ENCODE measurements at places on chromosomes 7 and 10.

GRCh38 chr7:55065079-55065478 is 46.3 kb downstream of the EGFR start:
- peak; percentile 95 for DNase-seq

DNA sequence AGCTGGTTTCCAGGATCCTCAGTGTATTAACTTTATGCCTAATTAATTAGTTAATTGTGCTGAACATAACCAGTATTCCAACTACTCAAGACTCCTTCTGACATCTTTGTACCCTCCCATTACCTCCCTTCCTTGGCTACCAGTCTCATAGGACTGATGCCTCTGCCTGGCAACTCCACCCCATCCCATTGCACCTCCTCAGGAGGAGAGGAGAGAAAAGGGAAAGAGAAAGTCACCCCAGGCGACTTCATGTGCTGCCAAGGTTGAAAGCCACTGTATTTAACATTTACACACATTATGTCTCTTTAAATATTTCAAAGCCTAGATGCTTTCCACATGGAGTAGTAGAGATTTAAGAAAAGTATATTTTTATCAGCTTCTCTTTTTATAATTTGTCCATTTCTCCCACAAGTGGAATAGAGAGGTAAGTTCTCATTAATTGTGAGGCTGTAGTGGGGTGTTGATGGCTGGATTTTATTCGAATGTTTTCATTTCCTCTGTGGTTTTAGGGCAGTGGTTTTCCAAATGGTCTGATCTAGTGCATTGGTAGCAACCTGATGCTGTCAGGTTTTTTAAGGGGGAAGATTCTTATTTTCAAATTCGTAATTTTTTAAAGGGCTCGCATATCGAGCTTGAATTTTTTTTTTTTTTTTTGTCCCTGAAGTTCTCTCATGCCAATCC is 148.0 kb downstream of the BICC1 start:
- DNase-seq: peak; percentile 46

GRCh38 chr10:124916098-124916584 is 25.8 kb upstream of the ZRANB1 start:
- DNase-seq: peak; percentile 37

- no peak for DNase-seq
Observed at GRCh38 chr7:96778263-96778662, 68.6 kb upstream of the SEM1 start.

DNA sequence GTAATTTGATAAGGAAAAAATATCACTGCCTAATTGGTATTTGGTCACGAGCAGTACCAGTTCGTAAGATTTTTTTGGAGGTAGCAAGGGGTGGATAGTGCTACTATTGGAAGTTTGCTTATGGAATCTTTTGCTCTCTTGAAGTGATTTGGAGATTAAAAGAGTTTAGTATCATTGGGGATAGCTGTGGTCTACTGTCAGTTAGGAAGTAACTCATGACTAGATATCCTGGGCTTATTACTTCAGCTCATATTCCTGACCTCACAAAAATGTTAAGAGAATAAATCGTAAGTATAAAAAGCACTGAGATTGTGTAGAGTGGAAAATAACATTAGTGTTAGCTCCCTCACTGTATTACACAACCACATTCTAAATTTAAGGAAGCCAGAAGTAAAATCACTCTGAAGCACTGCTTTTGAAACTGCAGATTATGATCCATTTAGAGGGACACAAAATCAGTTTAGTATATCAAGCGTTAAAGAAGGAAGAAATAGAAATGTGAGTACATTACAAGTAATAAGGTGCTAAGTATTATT is 22.6 kb downstream of the SGPL1 start:
- no peak for DNase-seq

DNA sequence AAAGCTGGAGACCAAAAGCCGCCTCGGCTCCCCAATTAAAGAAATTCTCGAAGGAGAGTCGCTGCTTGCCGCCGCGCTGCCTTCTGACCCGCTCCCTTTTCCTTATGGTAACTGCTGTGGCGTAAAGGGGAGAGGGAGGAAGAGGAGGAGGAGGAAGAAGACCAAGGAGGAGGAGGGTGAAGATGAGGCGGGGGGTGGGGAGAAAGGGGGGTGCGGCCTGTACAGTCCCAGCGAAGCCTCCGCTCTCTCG is 388 bp downstream of the CNOT4 start:
- no peak for DNase-seq
